ENCODE measurements at places on chromosomes 6 and 20.
A peak's percentile ranks its signal among the peaks of the same experiment; 100 is the strongest.

GRCh38 chr6:37487591-37488380, 11.9 kb downstream of the CCDC167 start:
- DNase-seq = no peak

GRCh38 chr20:50673466-50674137, 17.7 kb downstream of the RIPOR3 start:
- no peak for DNase-seq

DNA sequence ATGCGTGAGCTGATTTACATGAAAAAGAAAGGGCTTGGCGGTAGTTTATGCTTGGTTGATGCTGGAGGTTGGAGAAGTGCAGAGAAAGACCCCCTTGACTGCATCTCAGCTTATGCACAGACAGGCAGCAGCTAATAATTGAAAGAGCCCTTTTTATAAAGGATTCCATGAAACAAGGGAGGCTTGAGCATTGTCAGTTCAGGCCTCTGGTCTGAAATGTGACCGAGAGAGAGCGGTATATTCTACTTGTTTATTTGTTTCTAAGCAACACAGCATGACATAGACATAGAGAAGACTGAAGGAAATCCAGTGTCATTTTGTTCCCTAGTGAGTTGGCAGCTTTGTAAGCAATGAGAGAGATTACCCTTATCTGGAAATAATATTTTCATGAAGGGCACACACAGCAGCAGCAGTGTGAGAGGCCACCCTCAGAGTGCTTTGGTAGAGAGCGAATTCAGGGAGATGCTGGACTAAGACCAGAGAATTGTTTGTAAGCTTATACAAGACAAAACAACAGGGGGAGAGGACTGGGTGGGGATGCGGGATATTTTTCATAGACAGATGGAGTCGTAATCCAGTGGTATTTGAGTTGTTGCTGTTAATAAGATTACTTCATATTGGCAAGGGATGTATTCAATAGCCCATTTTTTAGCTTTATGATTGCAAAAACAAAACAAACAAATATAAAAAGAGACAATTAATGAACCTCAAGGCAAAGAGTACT, 34.6 kb upstream of the LAMA2 start:
- DNase-seq = no peak

DNA sequence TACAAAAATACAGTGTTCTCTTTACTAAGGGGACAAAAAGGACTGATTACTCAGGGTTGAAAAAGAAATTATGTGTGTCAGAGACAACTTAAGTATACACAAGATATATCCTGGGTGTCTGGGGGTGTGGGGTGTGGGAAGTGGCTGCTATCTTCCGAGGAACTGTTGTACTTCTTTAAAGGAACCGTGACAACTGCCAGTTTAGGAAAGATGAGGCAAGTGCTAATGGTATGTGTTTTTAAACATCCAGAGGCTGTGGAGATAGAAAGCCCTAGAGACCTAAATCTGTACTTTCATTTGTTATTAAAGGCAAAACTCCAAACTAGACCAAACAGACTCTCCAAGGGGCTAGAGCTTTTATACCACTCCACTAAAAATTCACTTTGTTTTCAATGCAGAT, 95.6 kb downstream of the SNAP25 start:
- DNase-seq = no peak

- DNase-seq = no peak
Observed at GRCh38 chr6:88177961-88178464, 11.9 kb upstream of the CNR1 start.

- no peak for DNase-seq
Observed at GRCh38 chr6:28875191-28875747, 48.5 kb downstream of the TRIM27 start.

GRCh38 chr6:47241742-47242482, 67.8 kb downstream of the TNFRSF21 start:
- peak; percentile 47 for DNase-seq

DNA sequence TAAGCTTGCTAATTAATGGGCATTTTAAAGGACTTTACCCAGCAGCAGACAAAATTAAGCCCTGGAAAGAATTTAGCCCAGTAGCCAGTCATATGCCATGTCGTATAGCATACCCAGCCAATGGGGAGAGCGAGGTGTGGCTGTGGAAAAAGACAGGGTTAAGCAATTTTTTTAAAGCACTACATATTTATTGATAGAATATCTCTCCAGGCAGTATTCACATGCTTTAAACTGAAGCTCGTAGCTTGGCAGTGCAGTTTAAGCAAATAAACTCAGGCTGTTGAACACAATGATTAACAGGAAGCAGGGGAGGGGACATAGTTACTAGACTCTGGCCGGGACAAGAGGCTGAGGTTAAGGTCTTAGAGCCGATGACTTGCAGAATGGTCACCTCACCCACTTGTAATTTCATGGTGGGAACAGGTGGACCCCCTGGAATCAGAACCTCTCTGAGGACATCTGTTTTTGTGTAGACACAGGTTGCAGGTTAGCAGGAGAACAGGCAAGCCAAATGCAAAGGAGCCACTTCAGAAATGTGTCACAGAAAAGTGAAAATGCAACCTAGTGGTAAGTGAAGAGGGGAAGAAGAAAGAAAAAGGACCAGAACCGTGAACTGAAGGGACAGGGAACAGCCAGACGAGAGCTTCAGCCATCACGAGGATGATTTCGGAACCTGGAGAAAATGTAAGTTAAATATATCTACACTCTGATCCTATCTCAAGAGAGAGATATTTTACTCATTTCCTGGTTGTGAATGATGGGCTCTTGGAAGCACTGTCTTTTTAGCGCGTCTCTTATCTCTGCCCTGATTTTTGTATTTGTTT, 7.2 kb downstream of the GCNT2 start:
- DNase-seq = no peak

DNA sequence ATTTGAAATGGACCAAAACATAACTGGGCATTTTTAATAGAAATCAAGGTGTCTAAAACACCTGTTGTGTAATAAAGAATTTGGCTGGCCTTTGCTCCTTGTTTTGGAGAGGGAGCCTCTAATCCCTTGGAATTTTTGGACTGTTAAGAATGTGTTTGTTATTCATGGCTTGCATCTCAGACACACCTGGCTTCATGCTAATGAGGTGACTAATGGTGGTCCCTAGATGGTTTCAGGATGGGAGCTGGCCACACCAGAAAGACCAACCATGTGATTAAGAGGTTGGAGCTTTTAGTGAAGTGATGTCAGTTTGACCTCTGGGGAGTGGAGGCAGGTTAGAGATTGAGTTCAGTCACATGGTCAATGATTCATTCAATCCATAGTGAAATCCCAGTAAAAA, 328.4 kb downstream of the DHX35 start:
- DNase-seq = no peak

GRCh38 chr6:127202676-127203075, 64.0 kb upstream of the RNF146 start:
- DNase-seq = no peak

GRCh38 chr6:52994031-52994838, 849 bp downstream of the GSTA4 start:
- DNase-seq = peak; percentile 51

DNA sequence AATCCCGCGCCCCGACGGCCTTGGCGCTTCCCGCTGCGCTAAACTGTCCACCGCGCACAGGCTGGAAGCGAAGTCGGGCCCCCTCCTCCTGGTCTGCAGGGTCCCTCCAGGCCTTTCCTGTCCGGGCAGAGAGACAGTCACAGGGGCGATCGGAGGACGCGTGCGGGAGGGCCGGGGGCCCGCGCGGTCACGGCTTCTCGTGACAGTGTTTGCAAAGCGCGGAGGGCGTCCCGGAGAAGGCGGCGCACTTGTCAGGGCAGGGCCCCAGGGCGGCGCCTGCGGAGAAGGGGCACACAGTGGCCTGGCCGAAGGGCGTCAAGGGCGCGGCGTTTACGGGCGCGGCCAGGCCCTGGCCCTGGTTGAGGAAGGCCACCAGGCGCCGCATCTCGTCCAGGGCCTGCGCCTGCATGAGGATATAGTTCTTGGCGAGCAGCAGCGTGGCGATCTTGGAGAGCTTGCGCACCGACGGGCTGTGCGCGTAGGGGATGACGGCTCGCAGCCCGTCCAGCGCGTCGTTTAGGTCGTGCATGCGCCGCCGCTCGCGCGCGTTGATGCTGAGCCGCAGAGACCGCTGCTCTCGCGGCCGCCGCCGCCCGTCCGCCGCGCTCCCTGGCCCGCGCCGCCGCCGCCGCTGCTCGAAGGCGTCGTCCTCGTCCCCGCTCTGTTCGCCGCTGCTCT, 763 bp downstream of the BHLHE23 start:
- DNase-seq = no peak

- no peak for DNase-seq
Observed at GRCh38 chr20:44206132-44206531, 4.4 kb downstream of the OSER1 start.

GRCh38 chr6:72530152-72530551, 91.7 kb upstream of the KCNQ5 start:
- no peak for DNase-seq

- DNase-seq = no peak
Observed at GRCh38 chr6:162154001-162154400, 573.6 kb downstream of the PRKN start.

- peak; percentile 49 for DNase-seq
Observed at GRCh38 chr6:75230484-75231325, 12.9 kb downstream of the COX7A2 start.

DNA sequence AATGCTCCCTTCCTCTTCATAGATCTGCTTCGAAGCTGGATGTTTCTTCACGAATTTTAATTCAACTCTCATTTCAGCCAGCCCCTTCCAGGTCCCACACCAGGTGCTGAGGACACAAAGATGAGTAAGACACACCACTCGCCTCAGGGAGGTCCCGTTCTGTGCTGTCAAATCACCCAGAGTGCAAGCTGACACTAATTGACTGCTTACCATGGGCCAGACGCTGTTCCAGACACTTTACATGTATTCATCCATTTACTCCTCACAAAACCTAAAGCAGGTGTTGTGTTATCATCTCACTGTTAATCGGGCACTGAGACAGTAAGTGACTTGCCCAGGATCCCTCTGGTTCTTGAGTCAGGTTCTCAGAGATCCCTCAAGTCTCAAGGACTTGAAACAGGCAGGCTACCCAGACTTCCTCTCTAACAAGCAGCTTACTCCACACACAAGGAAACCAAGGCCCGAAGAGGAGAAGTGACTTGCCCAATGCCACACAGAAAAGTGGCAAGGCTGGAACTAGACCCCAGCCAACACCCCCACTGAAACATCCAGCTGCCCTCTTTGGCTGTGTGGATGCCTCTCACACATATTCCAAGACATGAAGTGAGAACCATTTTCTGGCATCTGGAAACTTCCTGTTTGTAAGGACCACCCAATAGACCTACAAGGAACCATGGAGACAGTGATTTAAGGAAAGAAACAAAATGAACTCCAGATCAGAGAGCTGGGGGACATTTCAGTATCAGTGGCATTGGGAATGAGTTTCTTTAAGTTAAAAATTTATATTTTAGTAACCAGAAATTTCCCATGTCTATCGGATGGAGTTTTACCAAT, 174.5 kb downstream of the CDC5L start:
- DNase-seq = peak; percentile 88

GRCh38 chr20:62666736-62667529, 24.6 kb downstream of the SLCO4A1 start:
- no peak for DNase-seq

- no peak for DNase-seq
Observed at GRCh38 chr20:35823147-35823546, 51.3 kb downstream of the PHF20 start.

GRCh38 chr20:7971536-7972280, 31.4 kb upstream of the HAO1 start:
- no peak for DNase-seq

- DNase-seq = no peak
Observed at GRCh38 chr20:13659288-13659687, 20.6 kb upstream of the TASP1 start.

DNA sequence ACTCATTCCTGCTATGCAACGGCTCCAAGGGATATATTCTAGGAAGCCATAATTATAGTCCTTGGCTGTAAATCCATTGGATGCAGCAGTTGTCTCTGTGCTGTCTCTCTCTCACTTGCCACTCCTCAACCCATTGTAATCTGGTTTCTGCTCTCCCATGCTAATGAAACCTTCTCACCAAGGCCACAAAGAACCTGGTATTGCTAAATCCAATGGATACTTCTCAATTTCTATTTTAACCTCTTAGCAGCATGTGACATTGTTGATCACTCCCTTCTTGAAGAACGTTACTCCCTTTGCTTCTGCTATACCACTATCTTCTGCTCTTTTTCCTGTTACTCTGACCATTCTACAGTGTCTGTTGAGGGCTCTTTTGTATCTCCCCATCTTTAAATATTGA, 39.8 kb upstream of the GCLC start:
- DNase-seq = no peak

DNA sequence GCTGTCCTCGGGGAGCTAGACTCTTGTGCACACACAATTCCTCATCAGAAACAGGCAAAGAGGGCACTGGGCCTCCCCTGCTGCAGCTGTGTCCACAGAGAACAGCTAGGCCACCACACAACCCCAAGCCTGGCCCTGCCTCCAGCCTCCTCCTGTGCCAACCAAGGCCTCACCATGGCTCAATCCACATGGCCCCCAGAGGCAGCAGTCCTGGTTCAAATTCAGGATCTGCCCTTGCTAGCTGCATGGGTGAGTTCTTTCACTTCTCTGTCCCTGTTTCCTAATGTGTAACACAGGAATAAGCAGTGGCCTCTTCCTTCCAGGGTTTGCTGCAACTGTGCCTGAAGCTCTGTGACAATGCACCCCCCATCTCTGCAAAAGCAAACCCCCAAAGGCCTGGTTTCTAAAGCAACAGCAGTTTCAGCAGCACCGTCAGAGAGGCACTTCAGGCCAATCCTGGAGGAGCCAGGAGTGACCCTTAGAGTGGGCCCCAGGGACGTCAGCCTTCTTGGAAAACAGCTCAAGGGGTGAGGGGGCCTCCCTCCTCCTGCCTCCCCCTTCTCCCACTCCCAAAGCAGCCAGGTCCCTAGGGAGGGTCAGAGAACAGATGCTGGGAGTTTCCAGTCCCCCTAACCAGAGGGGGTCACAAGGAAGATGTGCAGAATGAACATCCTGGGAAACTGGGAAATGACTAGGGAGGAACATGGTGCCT, 2.2 kb downstream of the ADISSP start:
- DNase-seq = no peak

DNA sequence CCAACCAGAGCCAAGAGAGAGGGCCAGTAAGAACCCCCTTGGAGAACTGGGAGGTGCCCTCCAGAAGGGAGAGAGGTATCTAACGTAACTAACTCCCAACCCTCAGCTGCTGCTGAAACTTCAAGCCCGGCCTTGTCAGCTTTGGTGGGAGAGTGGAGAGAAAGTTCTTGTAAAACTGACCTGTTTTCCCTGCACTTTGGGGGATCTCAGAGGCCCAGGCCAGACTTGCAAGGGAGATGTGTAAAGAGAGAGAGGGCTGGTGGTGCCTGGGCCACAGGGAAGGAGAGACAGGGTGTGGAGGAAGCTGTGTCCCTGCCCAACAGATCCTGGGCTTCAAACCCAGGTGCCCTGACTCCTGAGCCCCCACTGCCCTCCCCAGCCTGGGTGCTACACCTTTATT, 17.3 kb upstream of the IP6K3 start:
- DNase-seq = no peak

GRCh38 chr6:148128014-148128730, 214.5 kb upstream of the SASH1 start:
- DNase-seq = no peak

- DNase-seq = peak; percentile 11
Observed at GRCh38 chr6:63904650-63905248, 269.1 kb downstream of the PHF3 start.

Measured in SK-N-DZ (cell line).